NCI-H2029 (cell line): ENCODE measurements at places on chromosomes 6 and 20.

GRCh38 chr20:7366189-7366588 lies 574.1 kb downstream of the HAO1 start:
- DNase-seq = no peak

- DNase-seq = no peak
Observed at GRCh38 chr6:33888183-33888582, 84.4 kb upstream of the MLN start.

DNA sequence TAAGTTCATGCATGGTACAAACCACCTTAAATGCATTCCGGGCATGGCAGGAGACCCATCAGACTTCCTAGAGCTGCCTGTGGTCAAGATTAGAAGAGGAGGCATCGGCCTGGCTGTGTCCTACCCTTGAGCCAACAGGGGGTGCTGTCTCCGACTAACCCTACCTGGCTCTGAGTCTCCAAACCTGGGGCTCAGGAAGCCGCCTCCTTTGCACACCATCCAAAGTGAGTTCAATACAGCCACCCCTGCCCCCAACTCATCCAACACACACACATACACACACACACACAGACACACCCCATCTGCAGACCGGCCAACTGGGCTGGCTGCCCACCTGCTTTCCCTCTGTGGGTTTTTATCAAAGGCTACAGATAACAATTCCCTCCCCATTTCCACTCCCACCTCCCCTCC lies 77.0 kb downstream of the JPH2 start:
- no peak for DNase-seq

DNA sequence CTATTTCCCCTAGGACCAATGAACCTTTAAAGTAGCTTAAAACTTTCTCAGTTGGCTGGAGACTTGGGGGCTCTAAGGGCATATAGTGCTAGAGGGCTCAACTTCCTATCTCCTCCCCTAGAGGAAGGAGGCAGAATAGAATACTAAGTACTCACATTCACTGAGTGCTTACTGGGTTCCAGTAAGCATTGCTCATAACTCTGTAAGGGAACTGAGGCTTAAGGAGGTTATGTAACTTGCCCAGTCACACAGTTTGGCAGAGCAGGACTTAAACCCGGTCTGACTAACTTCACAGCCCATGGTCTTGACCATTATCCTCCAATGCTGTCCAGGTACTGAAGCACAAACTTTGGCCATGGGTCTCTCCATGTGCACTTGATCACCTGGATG lies 12.5 kb downstream of the SESN1 start:
- no peak for DNase-seq

DNA sequence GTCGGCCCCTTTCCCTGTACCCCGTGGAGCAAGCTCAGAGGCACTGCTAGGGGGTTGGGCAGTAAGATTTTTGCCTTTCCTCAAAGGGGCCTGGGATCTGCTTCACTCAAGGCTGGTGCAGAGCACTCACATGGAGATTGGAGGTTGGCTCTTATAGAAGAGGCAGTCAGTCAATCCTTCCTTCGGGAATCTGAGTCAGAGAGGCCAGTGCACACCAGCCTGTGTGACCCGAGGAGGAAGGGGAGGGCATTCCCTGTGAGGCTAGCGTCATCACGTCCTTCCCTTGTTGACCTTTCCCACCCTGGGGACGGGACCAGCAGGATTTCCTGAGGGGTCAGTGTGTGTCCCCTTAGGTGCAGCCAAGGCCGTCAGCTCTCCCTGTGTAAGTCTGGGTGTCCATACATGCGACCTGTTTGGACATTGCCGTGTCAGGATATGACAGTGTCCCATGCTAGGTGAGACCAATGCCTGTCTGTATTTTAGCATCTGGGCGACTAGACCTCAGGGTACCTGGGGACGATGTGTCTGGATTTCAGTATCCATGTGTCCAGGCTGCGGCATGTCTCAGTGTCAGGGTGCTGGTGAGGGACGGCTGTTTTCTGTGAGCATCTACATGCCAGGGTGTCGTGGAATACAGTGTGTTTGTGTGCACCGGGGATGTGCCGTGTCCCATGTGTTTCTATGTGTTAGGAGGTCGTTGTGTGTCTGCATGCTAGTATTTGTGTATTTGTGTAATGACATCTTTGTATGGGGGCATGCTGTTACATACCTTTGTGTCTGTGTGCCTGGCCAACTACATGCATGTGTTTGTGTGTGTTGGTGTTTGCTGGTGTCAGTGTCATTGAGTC lies 2.8 kb upstream of the ZNF512B start:
- no peak for DNase-seq

DNA sequence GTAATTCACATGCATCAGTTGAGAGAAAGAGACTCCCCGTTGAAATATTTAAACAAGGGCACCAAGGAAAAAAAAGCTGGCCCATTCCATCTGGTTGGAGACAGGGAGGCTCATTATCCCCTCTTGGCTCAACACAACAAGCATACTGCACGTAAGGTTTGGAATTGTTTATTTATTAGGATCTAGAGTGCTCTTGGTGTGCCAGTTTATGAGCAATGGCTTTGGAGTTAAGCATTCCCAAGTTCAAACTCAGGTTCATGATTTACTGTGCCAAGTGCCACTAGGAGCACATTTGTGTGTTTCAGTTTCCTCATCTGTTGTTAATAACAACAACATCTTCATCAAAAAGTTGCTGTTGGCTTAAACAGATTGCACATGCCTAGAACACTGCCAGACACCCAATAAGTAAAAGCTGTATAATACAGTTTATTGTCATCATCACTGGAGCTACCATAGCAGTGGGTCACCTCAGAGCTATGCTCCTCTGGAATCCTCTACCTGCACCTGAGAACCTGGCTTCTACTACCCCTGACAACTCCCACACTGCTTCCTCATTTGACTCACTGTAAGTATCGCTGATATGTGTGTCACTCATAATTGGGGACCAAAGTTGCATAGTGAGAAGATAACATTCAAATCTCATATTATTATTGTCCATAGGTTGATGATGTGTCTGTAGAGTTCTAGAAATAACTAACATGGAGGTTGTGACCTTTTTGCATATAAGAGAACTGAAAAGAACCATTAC lies 5.4 kb downstream of the SLC17A3 start:
- DNase-seq = no peak

- DNase-seq = no peak
Observed at GRCh38 chr6:138383776-138384175, 6.1 kb downstream of the SMIM28 start.

GRCh38 chr6:25713824-25714223 lies 40.7 kb upstream of the SLC17A4 start:
- DNase-seq = no peak

DNA sequence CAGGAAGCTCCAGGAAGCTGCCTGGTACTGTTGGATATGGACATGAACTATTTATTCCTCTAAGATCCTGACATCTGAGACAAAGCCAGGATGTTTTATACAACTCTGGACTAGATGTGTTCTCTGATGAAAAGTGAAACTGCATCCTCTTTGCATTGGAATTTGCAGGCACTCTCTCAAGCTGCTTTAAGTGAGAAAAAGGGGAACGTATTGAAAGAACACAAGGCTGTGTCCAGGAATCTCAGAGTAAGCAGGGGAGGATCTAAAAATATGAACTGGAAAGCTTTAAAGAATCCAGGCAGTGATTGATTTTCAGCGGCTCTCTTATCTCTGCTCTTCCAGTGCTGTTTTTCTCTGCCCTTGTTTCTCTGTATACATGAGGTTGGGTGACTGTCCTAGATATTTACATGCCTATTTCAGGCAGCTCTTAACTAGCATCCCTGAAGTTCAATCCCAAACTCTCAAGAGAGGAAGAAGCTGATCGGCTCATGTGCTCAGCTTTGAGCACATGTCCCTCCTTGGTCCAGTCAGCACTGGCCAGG lies 193.8 kb downstream of the PLCB4 start:
- DNase-seq = no peak

- no peak for DNase-seq
Observed at GRCh38 chr6:108710551-108710950, 137.7 kb upstream of the ARMC2 start.

- DNase-seq = no peak
Observed at GRCh38 chr6:3383525-3383924, 73.3 kb downstream of the SLC22A23 start.

GRCh38 chr6:156033598-156033997 lies 578.0 kb upstream of the NOX3 start:
- no peak for DNase-seq

DNA sequence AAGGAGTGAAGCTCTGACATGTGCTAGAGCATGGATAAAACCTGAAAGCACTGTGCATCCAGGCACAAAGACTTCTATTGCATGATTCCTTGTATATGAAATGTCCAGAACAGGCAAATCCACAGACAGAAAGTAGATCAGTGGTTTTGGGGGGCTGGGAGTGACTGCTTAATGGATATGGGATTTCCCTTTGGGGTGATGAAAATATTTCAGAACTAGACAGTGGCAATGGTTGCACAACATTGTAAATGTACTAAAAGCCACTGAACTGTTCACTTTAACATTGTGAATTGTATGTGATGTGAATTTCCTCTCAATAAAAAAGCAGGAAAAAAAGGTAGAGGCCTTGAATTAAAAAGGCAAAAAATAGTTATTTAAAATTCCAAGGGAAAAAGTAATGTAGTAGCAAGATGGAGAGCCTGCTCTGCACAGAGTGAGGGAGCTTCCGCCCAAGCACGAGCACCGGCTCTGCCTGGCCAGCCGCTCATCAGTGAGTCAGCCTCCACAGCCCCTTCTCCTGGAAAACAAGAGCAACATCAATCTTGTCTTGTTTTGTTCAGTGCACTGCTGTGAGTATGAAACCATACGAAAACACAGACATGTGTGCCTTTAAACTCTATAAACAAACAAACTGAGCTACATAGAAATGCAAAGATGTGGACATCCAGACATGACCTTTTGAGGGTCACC lies 74.6 kb upstream of the THBS2 start:
- DNase-seq = no peak

DNA sequence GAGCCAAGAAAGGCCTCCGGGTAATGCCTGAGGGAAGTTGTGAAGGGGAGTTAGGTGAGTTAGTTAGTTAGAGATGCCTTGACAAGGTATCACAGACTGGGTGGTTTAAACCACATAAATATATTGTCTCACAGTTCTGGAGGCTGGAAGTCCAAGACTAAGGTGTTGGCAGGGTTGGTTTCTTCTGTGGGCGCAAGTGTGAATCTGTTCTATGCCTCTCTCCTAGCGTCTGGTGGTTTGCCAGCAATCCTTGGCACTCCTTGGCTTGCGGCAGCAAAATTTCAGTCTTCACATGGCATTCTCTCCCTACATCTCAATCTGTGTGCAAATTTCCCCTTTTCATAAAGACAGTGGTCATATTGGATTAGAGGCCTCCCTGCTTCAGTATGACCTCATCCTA lies 29.7 kb upstream of the RANBP9 start:
- DNase-seq = no peak

DNA sequence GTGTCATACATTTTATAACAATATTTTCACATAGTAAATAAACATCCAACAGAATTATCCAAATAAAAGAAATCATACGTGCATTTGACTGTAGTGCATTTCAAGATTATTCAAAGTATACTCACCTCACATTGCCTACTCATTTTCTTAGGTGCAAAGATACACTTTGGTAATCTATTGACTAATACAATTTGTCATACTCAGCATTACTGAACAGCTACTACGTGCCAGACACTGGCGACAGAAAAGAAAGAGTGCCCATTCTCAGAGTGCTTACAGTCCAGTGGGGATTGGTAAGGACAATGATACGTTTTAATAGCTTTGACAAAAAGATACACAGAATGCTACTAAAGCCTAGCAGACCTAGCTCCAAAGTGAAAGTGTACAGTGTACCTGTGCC lies 42.0 kb downstream of the FBXL4 start:
- no peak for DNase-seq

DNA sequence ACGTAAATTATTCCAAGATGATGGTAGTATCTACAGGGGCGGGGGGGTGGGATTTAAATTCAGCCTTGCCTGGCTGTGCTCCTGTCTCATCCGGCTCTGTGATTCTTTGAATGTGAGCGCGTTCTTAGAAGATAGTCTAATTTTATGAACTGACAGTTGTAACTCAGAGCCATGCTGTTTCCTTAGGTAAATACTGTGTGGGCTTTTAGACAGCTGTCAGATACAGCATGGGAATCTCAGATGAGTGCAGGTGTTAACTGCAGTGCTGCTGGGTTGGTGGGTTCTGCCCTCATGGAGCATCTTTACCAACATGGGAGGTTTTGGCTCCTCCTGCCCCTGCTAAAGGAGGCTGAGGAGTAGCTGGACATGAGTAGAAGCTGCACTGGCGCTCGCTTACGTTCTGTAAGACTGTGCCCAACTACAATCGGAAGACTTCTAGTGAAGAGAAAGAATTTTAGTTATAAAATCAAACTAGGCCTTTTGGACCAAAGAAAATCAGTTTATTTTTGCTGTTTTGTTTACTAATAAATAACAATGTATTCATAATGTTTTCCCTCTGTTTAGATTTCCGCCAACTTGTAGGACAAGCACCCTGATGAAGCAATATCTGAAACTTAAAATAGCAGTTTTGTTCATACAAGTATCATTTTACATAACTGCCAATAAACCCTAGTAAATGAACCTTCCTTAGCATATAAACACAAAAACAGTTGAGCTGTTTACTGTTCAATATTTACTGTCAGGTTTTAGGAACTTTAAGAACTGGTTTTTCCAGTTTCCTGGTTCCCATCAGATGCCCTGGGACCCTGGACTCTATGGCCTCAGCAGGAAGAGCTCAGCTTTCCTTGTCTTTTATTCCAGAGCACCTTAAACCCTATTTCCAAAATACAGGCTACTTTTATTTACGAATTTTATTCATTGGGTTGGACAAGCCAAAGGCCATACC lies 66.1 kb downstream of the FAM120B start:
- peak; percentile 23 for DNase-seq

- DNase-seq = no peak
Observed at GRCh38 chr6:169075211-169075914, 178.3 kb downstream of the THBS2 start.

DNA sequence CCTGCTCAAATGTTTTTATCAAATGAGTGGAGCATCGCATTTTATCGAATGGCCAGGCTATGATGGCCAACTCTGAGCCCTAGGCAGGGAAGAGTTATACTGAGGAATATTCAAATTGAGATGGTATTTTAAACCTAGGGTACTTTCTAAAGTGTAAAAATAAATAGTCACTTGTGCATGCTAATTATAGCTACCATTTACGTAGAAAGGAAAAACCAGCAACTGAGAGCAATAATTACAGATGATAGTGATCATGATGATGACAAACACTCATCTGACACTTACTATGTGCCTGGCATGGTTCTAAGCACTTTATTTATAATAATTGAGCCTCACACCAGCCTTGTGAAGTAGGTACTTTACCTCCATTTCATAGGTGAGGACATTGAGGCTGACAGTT lies 455.7 kb downstream of the CD83 start:
- peak; percentile 50 for DNase-seq

- DNase-seq = no peak
Observed at GRCh38 chr6:81166770-81167169, 585.7 kb downstream of the TENT5A start.
